NCI-H1436 treated with DMSO at 0.1 percent for 48 hours (cell line): ENCODE measurements at places on chromosomes 2 and 18.

- no peak for DNase-seq
Observed at GRCh38 chr2:129888461-129888860, 91.0 kb upstream of the RAB6C start.

- no peak for DNase-seq
Observed at GRCh38 chr18:78981394-78981831, 1.8 kb downstream of the SALL3 start.

- no peak for DNase-seq
Observed at GRCh38 chr2:85524336-85524908, 14.5 kb upstream of the MAT2A start.

DNA sequence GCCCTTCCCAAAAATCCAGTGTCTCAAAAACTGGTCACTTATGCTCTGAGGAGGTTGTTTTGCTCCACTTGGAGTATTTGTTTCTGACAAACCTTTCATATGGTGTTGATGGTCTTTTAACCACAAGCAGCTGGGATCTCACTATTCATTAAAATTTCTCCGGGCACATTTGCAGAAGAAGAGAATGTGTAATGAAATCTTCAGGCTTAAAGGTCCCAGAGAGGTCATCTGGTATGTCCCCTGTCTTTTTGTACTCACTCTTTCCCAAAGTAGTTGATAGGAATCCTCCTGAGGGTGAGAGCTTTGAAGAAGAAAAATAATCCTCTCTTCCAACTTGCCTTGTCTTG lies 430.8 kb downstream of the SETBP1 start:
- no peak for DNase-seq

DNA sequence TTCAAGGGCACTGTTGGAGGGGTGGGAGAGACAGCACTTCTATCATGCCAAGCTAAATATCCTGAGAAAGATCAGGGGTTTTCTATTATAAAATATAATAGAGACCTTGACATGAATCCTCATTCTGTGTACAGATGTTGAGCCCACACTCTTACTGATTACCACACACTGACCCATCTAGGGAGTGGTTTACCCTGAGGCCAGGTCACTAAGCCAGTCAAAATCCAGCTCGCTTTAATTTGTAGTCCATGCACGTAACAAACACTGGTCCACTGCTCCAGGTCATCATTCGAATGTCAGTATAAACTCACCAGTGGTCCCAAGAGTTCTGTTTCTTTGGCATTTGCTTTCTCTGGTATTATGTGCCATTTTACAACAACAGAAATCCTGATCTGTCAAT lies 96.4 kb downstream of the SLC8A1 start:
- no peak for DNase-seq
